NCI-H460 (cell line): ENCODE measurements at places on chromosomes 13 and 19. TPM values are rescaled to one million over a fixed set of nuclear protein-coding genes. Genes with fewer than 3 reads are reported as not detected.

Gene FGF21
- not detected in 2 replicates for total RNA-seq

Gene DUS3L
- 36.4 and 39.9 TPM in 2 replicates for total RNA-seq

DNA sequence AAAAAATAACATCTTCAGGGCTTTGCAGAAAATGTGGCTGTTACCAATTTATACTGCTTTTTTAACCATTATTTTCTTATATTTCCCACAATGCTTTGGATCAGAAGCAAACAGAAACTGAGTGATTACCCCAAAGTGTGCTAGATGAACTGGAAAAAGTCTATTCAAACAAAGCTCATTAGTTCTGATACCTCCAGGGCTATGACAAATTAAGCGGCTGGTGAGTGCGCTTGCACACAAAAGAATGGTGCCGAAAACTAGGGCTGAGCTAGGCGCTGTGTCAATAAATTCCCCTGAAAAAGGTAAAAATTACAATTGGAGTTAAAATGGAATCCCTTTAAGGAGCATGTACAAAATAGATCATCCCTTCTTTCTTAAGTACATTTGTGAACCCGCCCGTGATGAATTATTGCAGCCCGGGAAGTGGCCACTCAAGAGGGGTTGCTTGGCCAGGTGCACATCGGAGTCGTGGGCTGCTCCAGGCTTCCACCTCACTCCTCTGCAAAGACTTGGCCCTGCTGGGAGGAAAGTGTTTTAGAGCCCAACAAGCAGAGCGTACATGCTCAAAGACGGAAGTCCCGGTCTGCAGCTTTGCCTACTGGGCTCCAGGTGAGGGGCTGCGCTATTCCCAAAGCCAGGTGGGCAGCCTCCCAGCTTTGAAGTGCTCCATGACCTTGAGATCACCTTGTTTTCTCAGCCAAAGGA, 164.0 kb upstream of the ZNF507 start:
- no peak for DNase-seq

GRCh38 chr13:77863144-77863543, 55.5 kb downstream of the EDNRB start:
- DNase-seq, result no peak

GRCh38 chr13:99015606-99016490, 38.0 kb upstream of the DOCK9 start:
- no peak for DNase-seq

DNA sequence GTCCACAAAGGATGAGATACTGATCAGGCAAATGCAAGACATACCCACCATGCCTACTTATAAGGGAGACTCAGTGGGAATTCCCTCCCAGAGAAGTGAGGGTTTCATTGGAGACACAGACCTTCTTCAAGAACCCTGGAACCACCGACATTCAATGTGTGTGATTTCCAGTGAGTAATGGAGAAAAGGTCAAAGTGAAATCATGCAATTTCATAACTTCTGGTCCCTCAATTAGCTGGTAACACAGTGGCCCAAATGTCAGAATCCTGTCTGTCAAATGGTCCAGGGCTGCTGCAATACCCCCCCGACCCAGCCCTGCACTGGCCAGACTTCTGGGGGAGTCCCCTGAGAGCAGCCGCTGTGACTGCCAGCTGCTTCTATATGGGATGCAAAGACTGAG, 4.7 kb upstream of the METTL21C start:
- no peak for DNase-seq
